Stimulated activated CD8-positive, alpha-beta memory T cell treated with anti-CD3 and anti-CD28 coated beads, Interleukin-4, amount 100 ng/mL, for 4 hours (primary cell): ENCODE measurements at places on chromosomes 5 and 9.

GRCh38 chr9:70579686-70580085 lies 165.2 kb upstream of the KLF9 start:
- DNase-seq, result no peak

- DNase-seq, result no peak
Observed at GRCh38 chr5:124343451-124343867, 403.0 kb downstream of the ZNF608 start.

DNA sequence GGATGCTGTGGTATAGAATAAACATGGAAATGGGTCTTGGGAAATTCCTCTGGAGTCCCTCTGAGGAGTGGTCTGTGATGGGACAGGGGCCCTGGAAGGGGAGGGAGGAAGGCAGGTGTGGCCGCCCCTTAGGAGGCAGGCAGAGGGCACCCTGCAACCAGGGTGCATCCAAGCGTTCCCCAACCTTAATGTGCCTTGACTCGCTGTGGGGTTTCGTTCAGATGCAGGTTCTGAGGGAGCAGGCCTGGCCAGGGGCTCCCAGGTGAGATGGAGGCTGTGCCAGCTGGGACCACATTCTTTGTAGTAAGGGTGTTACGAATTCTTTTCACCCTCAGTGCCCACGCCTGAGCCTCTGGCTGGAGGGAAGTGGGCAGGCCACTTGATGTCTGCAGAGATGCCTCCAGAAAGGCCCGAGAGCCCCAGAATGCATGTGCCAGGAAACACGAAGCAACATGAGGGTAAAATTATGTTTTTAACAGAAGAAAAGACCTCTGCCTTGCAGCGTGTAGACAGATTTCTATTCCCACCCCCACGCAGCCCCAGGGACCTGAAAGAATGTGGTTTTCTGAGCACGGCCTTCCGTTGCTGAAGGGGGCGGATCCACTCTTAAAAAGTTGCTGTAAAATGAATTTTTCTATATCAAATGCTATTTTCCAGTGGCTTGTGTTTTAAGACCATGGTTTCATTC lies 150.4 kb upstream of the IER5L start:
- DNase-seq, result no peak

DNA sequence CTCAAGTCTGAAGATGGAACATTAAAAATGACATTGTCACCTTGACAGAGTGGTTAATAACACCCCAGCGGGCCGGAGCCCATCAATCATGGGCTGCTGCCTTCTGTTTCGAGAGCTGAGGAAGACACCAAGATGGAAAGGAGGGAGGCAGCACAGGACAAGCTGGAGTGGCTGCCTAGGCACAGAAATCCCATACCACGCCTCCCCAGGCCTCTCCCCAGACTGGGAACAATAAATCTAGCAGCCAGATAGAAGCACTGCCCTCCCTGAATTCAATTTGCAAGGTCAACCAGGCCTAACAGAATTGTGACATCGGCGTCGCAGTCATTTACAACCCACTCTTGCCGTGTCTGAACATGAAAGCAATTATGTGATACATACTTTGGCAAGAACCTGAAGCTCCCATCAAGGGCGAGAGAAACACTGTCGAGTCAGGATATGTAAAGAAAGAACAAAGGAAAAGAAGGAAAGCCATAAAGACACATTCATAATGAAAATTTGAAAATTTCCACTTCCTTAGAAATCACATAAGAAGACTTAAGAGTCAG lies 35.4 kb upstream of the ZNF354A start:
- DNase-seq, result no peak
